ENCODE measurements at places on chromosomes 5 and 9. TPM values are rescaled to one million over a fixed set of nuclear protein-coding genes. Genes with fewer than 3 reads are reported as not detected.

DNA sequence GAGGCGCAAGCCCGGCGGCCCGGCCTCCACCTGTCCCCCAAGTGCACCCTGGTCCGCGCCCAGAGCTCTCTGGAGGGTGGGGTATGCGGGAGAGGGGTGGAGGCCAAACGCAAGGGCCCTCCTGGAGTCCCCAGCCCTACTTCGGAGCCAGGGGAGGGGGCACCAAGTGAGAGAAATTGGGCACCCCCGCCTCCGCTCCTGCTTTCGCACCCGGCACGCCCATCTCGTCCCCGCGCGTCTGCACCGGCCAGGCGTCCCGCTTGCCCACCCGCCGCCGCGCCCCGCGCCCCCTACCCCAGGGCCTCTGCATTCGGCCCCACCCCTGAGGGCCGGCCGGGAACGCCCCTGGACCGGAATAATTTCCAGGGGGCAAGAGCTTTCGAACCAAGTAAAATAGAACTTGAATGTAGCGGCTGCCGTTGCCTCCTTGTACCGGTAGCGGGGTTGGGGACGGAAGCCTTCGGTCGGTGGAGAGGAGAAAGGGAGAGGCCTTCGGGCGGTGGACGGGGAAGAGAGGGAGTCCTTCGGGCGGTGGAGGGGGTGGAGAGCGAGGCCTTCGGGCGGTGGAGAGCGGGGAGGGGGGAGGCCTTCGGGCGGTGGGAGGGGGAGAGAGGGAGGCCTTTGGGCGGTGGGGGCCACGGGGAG lies 694 bp upstream of the PHPT1 start:
- no peak for DNase-seq

DNA sequence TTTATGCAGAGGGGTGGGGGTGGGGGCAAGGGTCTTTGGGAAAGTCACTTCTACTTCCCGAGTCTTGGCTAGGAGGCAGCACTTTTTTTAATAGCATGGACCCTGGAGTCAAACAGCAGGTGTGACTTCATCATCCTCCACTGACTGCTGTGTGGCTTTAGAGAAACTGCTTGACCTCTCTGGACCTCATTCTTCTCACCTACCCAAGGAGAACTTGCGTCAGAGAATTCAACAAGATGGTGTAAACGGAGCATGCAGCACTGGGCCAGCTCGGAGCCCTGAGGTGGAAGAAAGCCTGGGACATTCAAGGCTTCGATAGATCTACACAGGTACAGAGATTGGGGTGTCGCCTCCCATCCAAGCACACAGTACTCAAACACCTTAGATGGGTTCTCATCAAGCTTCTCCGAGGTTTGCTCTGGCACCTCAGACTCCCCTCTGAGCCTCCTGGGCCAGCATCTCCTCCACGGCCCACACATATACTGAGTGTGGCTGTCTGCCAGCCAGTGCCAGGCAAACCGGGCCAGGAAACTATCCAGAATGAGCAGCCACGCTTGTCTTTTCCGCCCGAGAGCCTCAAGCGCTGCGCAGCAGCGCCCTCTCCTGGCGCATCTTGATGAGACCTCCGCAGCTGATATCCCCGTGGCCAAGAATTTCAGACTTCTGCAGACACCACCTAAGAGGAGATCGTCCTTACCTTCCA lies 4.6 kb upstream of the SLC25A48 start:
- peak; percentile 68 for DNase-seq

- DNase-seq: peak; percentile 24
These were observed 96.7 kb upstream of the CHD1 start for GRCh38 chr5:99025298-99026045.

The PPP2R2B gene
- polyA plus RNA-seq: 1.4 TPM

Data from muscle of leg (tissue), 16 donors.